ENCODE measurements at places on chromosomes 16 and 17.

DNA sequence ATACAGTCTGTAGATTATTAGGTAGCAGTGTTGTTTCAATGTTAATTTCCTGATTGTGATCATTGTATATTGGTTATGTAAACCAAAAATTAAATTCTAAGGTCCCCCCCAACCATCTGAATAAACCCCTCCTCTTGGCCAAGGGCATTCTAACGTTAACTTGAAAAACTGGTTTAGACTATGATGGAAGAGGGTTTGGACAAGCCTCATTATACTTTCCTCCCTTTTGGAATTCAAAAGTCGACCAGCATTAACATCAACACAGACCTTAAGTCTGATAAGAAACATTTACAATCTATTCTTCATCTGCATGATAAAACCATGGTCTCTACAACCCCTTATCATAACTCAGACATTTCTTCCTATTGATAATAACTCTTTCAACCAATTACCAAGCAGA, 20.6 kb upstream of the KIFC3 start:
- DNase-seq, result no peak

- DNase-seq, result no peak
Measured at GRCh38 chr16:48591976-48592375, 18.0 kb downstream of the N4BP1 start.

DNA sequence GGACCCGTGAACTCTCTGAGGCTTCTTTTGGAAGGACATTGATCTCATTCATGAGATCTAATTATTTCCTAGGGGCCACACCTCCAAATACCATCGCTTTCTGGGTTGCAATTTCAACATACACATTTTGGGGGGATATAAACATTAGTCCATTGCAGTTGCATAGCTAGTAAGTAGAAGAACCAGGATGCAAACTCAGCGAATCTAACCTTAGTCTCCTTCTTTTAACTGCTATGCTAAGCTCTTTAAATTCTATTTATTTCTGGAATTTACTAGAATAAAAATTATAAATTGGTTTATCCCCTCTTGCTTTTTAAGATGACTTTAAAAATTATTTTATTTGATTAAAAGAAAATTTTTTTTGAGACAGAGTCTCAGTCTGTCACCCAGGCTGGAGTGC, 232.5 kb upstream of the EEF2KMT start:
- no peak for DNase-seq

DNA sequence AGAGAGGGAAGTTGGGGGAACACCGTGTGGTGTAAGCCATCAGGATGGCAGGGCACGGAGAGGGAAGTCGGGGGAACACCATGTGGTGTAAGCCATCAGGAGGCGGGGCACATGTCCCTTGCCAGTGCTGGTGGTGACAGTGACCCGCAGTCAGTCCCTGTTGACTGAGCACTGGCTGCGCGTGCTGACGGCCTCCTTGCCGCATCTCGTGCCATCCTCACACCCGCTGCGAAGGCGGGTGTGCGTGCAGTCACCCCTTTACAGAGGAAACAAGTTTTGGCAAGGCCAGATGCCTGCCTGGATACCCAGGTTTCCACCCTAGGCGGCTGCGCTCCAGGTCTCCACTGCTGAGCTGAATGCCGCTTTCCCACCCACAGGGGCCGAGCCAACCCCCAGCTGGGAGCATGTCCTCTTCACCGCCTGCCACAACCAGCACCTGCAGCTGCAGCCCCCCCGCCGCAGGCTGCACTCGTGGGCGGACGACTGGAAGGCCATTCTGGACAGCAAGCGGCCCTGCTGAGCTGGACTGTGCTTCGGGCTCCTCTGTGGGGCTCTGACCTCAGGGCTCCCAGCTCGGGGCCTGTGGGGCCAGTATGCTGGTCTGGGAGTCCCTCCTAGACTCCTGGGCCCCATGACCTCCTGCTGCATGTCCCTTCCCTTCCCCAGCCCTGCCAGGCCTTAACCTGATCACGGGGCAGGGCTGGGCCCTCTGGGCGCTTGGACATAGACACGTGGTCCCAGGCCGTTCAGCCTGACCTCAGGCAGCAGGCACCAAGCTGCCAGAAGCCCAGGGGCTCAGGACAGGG, 43.5 kb downstream of the NT5M start:
- DNase-seq, result no peak

DNA sequence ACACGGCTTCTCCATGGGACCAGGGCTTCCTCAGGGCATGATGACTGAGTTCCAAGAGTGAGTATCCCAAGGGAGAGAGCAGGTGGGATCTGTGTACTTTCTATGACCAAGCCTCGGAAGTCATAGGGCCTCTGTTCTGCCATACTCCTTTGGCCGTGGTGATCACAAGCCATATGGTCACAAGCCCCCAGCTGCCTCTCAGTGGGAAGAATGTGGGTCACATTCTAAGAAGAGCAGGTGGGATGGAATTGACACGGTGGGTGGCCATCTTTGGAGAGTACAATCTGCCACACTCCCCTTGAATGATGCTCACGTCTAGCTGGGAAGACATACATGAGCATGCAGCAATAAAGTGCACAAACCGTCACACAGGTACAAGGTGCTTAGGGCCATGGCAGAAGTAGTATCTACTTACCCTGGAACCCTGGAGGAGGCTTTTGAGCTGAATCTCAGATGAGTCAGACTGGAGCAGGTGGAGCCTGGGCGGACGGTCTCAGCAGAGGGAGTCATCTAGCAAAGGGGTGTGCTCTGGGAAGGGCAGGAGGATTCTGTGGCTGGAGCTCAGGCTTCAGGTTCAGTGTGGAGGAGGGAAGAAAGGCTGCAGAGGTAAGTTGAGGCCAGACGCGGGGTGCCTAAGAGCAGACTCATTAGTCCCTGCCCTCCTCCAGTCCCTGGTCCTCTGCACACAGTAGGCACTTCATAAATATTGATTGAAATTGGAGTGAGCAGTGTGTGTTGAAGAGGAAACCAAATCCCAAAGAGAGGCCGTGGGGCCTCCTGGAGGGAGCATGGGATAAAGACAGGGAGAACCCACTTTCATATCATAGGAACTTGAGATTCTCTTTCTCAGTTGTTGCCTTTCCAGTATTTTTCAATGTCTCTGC, 26.6 kb downstream of the GOSR2 start:
- no peak for DNase-seq

DNA sequence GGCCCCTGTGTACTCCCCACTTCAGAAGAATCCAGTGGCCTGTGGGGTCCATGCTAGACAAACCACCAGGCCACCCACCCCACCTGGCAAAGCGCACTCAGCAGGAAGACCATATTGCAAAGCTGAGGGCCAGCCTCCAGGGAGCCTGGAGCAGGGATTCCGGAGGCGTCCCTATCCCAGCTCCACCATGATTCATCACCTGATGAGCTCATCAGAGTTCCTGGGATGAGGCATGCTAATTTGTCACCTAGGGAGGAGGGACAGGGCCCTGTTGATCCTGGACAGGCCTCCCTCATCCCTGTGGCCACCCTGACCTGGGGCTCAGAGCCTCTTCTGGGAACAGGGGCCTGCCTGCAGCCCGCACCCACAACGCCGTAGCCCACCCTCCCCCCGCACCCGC, 131.6 kb upstream of the PLCG2 start:
- no peak for DNase-seq

GRCh38 chr16:13291591-13292333, 390.4 kb downstream of the SHISA9 start:
- no peak for DNase-seq

DNA sequence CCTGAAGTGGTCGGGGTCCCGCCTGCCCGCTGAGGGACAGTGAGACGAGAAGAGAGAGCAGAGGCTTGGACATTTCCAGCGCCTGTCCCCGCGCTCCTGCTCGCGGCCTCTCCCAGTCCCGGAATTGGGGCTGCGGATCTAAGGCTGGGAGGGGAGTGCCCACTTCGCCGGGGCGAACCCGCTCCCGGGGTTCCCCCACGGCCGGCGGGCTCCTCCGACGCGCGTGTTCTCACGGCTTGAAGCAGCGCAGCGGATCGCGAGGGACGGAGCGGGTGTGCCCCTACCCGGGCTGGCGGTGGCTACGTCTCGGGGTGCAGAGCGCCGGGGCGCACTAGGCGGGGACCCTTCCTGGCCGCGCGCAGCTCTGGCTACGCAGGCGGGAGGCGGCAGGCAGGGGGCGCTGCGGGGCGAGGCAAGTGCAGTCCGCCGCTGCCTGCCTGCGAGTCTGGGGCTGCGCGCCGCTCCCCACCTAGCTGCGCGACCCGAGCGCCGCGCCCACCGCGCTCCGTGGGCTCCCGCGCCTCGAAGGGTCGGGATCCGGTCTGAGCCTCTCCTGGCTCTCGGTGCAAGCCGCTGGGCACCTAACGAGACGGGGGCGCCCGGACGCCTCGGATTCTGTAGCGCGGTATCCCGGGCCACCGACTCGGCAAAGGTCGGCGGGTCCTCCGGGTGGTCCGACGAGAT, 1.2 kb downstream of the NGFR start:
- no peak for DNase-seq

- no peak for DNase-seq
Measured at GRCh38 chr17:48427598-48427997, 2.4 kb downstream of the SKAP1 start.

DNA sequence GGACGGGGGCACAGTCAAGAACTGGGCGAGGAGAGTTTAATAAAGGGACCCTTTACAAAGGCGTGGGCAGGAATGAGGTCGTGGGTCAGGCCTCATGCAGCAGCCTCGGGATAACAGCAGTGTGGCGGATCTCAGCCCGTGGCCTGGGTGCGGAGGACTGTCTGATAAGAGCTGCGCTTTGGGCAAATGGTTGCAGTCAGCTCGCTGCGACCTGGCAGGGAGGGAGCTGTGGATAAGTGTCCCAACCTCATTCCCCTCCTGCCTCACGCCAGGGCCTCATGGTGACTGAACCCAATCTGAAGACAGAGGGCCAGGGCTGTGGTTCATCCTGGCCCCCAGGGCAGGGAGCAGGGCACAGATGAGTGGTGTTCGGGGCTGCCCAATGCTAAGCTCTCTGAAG, 13.6 kb downstream of the SMTNL2 start:
- DNase-seq, result no peak

GRCh38 chr17:71023249-71024030, 854.1 kb downstream of the KCNJ2 start:
- DNase-seq, result peak; percentile 60

GRCh38 chr17:63706336-63707082, 6.6 kb upstream of the LIMD2 start:
- DNase-seq, result no peak

GRCh38 chr17:46741122-46741730, 77.3 kb downstream of the WNT3 start:
- no peak for DNase-seq

- no peak for DNase-seq
Measured at GRCh38 chr17:69608141-69608540, 193.6 kb downstream of the MAP2K6 start.

DNA sequence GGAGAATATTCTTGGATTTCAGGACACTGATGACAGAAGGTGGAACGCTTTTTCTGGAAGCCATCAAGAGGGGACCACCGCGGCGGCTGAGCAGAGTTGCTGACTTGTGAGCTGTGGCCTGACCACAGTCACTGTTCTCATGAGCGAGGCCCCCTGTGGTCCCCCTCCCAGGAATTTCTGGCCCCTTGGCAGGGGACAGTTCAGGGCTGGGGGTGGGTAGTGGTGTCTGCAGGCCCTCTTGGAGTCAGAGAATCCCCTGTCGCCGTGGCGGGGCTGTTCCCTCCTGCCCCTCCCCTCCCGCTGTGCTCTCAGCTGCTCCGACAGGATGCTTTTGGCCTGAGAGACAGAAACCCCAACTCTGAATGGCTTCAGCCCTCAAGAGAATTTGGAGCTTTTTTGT, 292.0 kb downstream of the SEC14L1 start:
- DNase-seq, result no peak

- no peak for DNase-seq
Measured at GRCh38 chr16:2962334-2963073, 1.6 kb upstream of the KREMEN2 start.

- DNase-seq, result peak; percentile 51
Measured at GRCh38 chr17:64095144-64095882, 34.6 kb downstream of the ERN1 start.

- no peak for DNase-seq
Measured at GRCh38 chr17:41196068-41196467, 6.4 kb downstream of the KRTAP9-1 start.

- DNase-seq, result no peak
Measured at GRCh38 chr16:27791404-27791719, 241.4 kb downstream of the KATNIP start.

- DNase-seq, result no peak
Measured at GRCh38 chr16:74297145-74297665, 591 bp downstream of the PSMD7 start.

- DNase-seq, result no peak
Measured at GRCh38 chr16:74771656-74772315, 2.8 kb downstream of the FA2H start.

DNA sequence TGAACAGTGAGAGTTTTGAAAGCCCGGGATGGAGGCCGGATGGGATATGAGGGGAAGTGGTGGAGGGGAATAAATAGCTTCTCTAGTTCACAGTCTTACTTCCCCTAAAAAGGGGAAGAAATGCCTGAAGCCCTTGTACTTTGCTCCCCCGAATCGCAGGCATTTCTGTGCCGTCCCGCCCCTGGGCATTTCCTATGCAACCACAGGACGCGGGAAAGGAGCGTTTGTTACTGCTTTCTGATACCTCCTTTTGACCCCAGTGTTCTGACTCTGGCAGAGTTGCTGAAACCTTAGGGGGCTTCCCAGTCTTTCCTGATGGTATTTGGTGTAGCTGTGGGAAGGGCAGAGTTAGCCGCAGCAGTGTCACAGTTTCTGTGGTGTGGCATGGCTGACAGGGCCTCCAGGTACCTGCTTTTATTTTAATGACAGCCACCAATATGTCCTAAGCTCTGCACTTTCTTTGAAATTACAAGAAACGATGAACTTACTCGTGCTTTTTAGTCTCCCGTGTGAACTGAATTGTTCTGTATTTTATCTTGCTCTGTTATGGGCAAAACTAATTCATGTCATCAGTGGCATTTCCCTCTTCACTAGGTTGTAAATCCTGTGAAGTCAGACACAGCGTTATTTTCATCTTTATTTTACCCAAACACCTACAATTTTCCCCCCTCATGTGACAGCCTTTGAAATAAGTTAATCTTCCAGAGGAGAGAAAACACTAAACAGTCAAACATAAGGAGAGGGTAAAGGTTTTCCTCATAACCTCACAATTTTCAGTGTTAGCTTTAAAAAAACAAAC, 27.1 kb downstream of the USP10 start:
- no peak for DNase-seq

DNA sequence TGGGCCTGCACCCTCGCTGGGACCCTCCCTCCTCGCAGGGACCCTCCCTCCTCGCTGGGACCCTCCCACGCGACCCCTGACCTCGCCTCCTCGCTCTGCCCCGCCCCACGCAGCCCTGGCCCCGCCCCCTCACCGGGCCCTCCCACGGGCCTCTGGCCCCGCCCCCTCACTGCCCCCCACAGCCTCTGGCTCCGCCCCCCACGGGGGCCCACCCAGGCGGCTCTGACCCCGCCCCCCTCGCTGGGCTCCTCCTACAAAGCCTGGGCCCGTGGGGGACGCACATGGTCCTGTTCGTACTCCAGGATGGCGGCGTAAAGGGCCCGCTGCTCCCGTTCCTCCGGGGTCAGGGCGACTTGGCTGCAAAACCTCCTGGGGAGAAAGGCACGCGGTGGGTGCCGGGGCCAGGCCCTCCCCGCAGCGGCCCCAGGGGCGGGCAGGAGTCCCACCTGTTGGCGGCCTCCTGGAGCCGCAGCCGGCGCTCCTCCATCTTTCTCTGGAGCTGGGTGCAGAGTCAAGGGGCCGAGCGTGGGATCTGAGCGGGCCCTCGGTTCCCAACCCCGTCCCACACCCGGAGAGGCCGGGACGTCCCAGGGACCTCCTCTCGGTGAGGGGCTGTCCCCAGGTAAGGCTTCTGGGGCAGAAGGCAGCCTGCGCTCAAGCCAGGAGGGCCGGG, 9.0 kb downstream of the VPS9D1 start:
- no peak for DNase-seq
